Activated naive CD8-positive, alpha-beta T cell treated with anti-CD3 and anti-CD28 coated beads, Interleukin-2, amount 10 ng/mL, durations not matched to agents 7 days and 5 days (primary cell): ENCODE measurements at places on chromosomes 13 and 19. TPM values are rescaled to one million over a fixed set of nuclear protein-coding genes. Genes with fewer than 3 reads are reported as not detected.
A peak's percentile ranks its signal among the peaks of the same experiment; 100 is the strongest.

The IGFLR1 gene
- total RNA-seq = 63.0 TPM

The RXFP2 gene
- not detected for total RNA-seq

The ATP5F1D gene
- total RNA-seq = 161 TPM

The ZSWIM4 gene
- total RNA-seq = 9.9 TPM

- DNase-seq = no peak
Observed at GRCh38 chr13:49436890-49437289, 7.0 kb downstream of the CAB39L start.

GRCh38 chr13:21326155-21327031 lies 132.7 kb downstream of the ZDHHC20 start:
- no peak for DNase-seq

DNA sequence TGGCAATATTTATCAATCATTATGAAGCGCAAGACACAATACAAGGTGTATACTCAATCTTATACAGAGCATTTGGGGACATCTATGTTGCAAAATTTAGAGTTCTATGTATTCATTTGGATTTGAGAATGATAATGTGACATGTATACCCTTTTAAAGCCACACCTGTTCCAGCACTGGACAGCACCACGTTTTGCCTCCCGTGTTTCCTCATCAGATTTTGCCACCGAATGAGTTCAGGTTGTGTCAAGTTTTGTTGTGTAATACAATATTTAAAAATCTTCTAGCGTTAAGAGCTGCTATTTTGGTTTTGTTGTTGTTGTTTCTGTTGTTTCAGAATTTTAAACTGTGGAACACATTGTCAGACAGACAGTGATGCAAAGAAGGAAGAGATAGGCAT lies 568.3 kb upstream of the GPC6 start:
- DNase-seq = no peak

- DNase-seq = no peak
Observed at GRCh38 chr19:6230991-6231448, 48.8 kb downstream of the MLLT1 start.

DNA sequence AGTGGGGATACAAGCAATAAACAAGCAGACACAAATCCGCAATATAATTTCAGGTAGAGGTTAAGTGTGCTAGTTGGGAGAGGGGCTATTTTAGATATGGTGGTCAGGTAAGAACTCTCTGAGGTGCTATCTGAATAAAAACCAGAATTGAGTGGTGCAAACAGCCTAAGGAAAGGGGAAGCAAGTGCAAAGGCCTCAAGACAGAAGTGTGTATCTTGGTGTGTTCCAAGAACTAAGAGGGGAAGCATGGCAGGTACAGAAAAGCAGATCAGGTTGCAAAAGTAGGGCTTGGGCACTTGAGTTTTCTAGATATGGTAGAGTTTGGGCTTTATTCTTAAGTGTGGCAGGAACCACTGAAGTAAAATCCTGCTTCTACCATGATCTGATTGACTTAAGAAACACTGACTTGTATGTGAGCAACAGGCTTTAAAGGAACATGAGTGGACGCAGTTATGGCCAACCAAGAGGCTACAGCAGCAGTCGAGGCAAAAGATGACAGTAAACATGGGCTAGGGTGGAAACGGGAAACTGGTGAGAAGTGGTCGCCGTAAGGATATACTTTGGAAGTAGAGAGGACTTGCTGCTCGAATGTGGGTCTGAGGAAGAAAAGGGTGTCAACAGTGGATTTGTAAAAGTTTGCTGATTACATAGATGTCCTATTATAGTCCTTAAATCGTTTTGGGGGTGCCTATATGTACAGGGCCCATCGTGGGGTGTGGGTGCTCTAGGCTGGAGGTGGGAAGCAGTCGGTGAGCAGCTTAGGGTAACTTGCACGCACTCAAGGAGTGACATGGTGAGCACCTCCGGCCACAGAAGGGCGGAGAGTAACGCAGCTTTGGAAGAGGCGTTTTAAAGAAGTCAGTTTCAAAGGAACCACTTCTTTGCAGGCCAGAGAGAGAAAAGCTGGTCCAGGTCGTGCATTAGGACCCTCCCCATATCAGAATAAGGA lies 677 bp downstream of the TGDS start:
- peak; percentile 50 for DNase-seq

DNA sequence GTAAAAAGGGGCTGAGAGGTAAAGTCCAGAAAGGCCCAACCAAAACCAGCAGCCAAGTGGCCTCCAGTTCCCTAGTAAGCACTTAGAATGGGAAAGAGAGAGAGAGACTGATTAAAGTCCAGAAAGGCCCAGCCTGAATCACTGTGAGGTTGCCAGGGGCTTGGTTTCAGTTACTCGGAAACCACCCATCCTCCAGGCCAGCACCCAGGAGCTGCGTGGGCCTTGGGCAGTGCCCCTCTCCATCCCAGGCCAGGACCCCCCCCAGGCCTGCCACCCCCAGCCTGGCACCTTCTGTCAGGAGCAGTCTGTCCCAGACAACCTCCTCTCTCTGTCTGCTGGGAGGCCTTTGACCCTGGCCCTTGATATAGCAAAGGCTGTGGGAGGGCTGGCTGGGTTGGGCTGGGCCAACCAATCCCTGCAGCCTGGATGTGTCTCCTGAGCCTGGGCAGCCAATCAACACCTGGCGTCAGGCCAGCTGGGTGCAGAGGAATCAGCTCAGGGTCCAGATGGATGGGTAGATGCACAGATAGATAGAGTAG lies at the start of gene CYP4F2:
Gene CYP4F2 (minus strand): TSS at position 337 of the 539 bp plus-strand sequence. CDS start 463 bp downstream, outside the sequence.
- no peak for DNase-seq

DNA sequence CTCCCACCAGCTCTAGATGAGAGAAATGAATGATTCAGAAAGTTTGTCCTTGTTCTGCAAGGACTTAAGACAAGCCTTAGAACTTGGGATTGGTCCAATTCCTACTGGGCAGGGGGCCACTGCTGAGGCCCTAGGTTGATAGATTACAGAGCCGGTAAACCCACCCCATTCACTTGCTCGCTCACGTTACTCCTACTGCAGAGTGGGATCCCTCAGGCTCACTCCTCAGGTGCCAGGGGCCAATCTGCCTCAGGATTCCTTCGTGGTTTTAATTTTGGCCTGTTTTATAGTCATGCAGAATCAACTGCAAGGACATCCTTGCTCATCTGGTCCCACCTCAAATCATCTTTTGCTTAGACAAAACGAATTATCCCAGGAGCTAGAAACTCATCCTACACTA lies 59.0 kb downstream of the SERP2 start:
- no peak for DNase-seq

DNA sequence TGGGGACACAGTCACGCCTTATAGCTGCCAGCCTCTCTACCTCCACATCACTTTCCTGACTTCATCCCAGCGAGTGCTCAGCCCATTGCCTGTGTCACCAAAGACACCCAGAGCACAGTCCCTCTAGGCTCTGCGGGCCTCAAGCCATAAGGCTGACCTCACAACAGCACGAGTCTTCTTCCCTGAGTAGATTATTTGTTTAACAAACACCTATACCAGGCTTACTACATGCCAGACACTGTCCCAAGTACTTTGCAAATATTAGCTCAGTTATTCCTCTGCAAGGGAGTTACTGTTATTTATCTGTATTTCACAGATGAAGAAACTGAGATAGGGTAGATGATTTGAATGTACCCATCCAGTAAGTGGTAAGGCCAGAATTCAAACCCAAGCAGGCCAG lies 504.3 kb downstream of the COG6 start:
- no peak for DNase-seq

DNA sequence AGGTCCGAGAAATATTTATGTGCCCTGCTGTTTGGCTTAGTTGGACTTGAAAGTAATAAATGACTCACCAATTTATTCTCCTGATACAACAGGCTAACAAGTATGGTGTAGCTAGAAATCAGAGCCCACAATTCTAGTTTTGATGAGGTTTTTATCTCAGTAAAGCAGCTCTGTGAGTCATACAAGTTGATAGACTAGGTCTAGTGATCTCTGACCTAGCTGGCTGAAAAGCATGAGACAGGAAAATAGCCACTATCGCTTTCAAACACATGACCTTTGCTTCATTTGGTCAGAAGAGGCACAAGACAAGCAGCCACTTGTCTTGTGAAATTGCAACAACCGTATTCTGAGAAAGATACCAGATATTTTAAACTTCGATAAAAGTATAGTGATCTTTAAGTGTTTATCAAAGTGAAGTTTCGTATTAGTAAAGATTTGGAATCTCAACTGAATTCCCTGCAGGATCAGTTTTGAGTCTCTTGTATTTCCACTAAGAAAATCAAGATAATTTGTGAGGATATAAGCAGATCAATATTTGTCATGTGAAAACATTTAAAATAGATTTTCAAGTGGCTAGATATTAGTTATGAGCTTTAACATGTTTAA lies 126.7 kb downstream of the MAB21L1 start:
- DNase-seq = no peak

DNA sequence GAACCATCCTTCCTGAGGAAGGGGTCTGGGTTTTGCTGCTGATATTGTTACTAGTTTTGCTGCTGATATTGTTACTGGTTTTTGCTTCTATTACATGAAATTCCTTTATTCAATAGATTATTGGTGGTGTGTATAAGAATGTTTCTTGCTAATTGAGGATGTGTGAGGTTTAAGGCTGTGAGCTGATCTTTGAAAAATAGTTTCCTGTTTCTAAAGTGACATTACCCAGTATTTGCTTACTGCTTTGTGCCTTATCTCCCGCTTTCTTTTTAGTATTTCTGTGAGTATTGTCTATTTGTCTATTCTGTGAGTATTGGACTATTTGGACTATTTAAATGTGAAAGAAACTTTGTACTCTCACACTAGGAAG lies 38.2 kb upstream of the C1QTNF9 start:
- no peak for DNase-seq

DNA sequence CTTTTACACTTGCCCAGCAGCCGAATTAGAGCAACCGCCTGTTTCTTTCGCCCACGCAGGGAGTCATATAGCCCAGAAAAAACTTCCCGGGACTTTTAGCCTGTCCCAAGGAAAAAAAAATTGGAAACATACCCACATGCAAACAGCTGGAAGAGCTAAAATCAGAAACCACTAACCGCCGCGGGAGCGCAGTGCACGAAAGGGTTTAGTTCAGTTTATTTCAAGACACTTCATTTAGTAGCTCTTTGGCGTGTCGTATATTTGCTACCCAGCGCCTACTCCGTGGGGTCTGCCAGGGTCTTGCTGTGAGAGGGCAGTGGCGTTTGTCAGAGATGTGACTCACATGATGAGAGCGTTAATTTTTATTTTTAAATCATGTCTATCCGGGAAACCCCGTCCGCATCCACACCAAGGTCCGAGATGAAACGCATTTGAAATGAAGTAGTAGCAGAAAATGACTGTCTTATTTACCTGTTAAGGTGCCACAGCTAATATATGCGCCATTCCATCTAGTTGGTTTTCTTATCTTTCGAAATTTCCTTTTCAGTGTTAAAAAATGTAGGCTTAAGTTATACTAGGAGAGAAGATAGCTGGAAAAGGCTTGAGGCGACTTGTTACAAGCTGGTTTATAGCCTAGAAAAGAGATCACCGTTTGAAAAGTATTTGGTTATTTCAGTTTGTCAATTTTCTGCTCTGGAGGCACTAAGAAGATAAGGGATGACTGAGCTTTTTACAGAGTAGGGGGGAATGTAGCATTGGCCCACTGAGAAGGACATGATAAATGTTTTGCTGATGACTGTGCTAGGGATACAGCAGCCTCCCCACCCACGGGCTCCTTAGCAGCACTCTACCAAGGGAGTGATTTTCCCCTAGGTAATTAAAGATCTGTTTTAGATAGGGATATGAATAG lies 1.7 kb downstream of the KLF5 start:
- DNase-seq = peak; percentile 35

- DNase-seq = no peak
Observed at GRCh38 chr13:94309576-94309975, 169.9 kb downstream of the DCT start.

GRCh38 chr13:69496981-69497380 lies 610.6 kb upstream of the ATXN8OS start:
- DNase-seq = no peak

GRCh38 chr13:20258208-20258962 lies 26.3 kb upstream of the GJB6 start:
- no peak for DNase-seq
